ENCODE measurements at places on chromosomes 16 and 17.

- DNase-seq = no peak
Measured at GRCh38 chr17:29588562-29589411, 661 bp downstream of the GIT1 start.

GRCh38 chr17:28494445-28495188 is 11.5 kb upstream of the FOXN1 start:
- DNase-seq = peak; percentile 67

GRCh38 chr17:10177131-10177912 is 21.1 kb downstream of the GAS7 start:
- DNase-seq = no peak

- no peak for DNase-seq
Measured at GRCh38 chr16:83953796-83954576, 946 bp downstream of the OSGIN1 start.

- DNase-seq = no peak
Measured at GRCh38 chr16:79801646-79802045, 201.1 kb upstream of the MAF start.

DNA sequence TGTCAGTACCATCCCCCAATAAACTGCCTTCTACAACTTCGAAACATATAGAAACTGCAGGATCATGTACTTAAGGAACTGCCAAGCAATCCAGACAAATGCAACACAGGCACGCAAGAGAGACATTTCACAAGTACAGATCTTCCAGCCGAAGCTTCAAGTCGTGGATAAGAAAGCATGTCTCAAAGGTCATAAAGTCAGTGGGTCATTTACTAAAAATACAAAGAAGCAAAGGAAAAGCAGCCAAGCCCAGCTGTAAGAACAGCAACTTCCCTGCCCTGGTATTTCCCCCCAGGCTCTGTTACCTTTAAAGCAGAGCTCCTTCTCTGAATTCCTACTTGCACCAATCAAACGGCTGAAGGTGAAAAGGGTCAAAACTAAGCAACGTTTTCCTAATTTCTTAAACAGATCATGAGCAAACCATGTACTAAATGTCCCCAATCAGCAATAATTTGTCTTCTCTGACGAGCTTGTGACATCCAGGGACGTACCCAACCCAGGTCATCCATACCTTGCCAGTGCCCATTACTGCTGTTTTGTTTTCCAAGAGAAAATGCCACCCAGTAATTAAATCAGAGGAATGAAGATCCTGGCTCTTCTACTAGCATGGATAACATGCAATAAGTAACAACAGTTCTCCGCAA is 1.7 kb downstream of the AKTIP start:
- DNase-seq = no peak

DNA sequence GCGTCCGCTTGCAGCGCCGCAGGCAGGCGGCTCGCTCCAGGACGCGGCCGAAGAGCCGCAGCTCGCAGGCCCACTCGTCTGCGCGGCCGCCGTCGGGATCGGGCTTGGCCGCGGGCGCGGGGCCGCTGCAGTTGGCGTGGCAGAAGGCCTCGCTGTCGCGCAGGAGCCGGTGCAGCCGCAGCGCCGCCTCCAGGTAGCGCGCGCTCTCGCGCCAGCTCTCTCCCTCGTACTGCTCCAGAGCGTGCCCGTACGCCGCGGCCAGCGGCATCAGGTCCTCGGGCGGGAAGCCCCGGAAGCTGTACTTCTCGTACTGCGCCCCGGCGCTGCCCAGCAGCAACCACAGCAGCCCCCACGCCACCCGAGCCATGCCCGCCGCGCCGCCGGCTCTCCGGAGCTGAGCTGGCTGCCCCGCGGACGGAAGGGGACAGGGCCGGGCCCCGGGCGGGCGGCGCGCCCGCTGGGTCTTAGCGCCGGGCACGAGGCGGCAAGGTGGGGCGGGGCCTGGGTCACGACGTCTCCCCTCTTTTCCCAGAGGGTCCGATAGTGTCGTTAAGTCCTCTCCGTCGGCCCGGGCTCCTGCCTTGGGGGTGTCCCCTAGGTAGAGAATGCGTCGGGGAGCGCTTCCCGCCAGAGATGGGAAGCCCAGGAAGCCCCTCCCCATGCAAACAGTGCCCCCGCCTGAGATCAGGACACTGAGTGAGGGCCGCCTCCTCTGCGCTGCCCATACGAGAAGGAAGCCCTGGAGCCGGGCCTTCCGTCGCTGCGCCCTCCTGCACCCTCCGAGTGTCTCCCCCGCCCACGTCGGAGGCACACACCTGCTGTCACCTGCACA is at the start of gene P3H4:
P3H4 (minus strand) TSS at position 401 of the 832 bp plus-strand sequence; CDS start at position 367, 34 bp downstream.
- DNase-seq = peak; percentile 63

Measured in activated CD4-positive, alpha-beta T cell treated with anti-CD3 and anti-CD28 coated beads for 1 hour (primary cell).